ENCODE measurements at places on chromosomes 7 and 10. TPM values are rescaled to one million over a fixed set of nuclear protein-coding genes. Genes with fewer than 3 reads are reported as not detected.
A peak's percentile ranks its signal among the peaks of the same experiment; 100 is the strongest.

GRCh38 chr7:12539681-12540080 is 30.8 kb upstream of the SCIN start:
- no peak overlapping the region for H3K27ac ChIP-seq
- no peak overlapping the region for H3K4me3 ChIP-seq
- H3K27me3 ChIP-seq, result no peaks in the 10 kb centered on the region
- no peaks in the 10 kb centered on the region for H3K36me3 ChIP-seq

GRCh38 chr10:85604884-85605283 is 761.7 kb downstream of the GRID1 start:
- H3K4me1 ChIP-seq, result no peaks in the 10 kb centered on the region
- H3K27me3 ChIP-seq, result no peaks in the 10 kb centered on the region
- no peak overlapping the region for H3K27ac ChIP-seq
- H3K4me3 ChIP-seq, result no peak overlapping the region

DNA sequence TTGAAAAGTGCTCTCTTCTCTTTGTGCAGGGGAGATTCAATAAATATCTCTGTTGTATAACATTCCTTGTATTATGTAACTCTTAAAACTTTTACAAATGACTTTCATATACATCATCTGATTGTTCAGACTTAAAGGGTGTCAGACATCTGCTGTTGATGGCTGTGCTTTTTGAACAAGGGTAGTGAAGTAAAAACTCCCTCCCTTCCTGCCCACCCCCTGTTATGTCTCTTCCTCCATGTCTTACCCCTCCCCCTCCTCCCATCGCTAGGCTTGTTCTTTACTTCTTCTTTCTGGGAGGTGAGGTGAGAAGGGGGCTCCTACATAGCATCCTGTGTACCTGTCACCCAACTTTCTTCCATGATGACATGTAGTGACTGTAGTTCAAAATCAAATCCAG is 23.4 kb upstream of the ABCB4 start:
- no peak for DNase-seq
- H3K4me3 ChIP-seq, result no peak overlapping the region
- no peak overlapping the region for H3K27ac ChIP-seq
- no peaks in the 10 kb centered on the region for H3K36me3 ChIP-seq
- no peaks in the 10 kb centered on the region for H3K4me1 ChIP-seq

- H3K27me3 ChIP-seq, result peaks cover 17% of the 10 kb centered on the region
- H3K4me3 ChIP-seq, result peak overlapping the region; percentile 52
- no peak overlapping the region for H3K27ac ChIP-seq
- peaks cover 9% of the 10 kb centered on the region for H3K4me1 ChIP-seq
- DNase-seq, result peak; percentile 59
Measured at GRCh38 chr7:101410743-101411507, 48.2 kb downstream of the COL26A1 start.

DNA sequence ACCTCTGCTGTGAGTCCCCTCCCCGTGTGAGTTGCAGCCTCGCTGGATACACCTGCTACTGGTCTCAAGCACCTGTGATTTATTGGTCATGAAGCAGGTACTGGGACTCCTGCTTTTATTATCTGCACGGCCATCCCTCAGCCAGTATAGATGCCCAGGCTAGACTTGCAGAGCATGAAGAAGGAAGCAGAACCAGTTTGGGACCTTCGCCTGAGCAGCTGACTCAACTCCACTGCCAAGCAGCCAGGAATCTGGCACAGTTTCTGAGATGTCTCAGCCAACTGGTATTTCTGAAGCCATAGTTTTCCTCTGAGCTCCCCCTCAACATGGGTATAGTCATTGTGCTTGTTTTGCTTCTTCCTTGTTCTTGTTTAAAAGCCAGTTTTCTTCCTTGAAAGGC is 28.0 kb upstream of the SLC39A12 start:
- no peak for DNase-seq
- no peak overlapping the region for H3K27ac ChIP-seq
- H3K36me3 ChIP-seq, result no peaks in the 10 kb centered on the region
- no peaks in the 10 kb centered on the region for H3K4me1 ChIP-seq

DNA sequence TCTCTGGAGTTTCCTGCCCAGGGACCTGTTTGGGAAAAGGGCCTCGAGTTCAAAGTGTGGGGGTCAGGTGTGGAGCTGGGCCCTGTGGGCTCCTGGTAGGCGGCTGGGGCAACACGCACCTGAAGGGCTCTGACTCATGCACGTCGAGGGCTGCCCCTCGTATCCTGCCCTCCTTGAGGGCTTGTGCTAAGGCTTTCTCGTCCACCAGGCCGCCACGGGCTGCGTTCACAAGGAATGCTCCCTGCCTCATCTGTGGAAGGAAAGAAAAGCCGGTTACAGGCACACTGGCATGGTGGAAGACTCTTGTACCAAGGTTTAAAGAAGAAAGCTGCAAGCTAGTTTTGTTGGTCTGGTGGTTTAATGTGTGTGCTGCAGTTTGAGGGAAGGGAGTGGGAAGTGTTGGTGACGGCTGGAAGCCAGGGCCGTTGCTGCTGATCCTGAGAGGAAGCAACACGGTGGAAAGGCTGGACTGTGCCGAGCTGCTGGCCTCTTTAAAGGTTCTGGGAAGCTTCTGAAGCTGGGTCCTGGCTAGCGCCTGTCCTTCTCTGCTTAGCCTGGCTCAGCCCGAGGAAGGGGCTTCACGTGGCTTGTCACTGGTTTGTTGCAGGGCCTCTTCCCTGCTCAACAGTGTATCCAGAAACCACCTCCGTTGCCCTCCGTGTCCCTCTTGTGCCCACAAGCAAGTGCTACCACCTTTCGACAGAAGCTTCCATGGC is 52.0 kb downstream of the ZRANB1 start:
- no peaks in the 10 kb centered on the region for H3K36me3 ChIP-seq
- H3K4me1 ChIP-seq, result no peaks in the 10 kb centered on the region
- no peaks in the 10 kb centered on the region for H3K27me3 ChIP-seq
- no peak overlapping the region for H3K4me3 ChIP-seq

Gene TUBAL3
- not detected for total RNA-seq
